Endothelial cell of umbilical vein (primary cell): ENCODE measurements at places on chromosomes 6 and 20. TPM values are rescaled to one million over a fixed set of nuclear protein-coding genes. Genes with fewer than 3 reads are reported as not detected.

Gene APOBEC2
- total RNA-seq: not detected in 2 replicates

Gene BHLHE23
- total RNA-seq: not detected in 2 replicates

Gene C2
- total RNA-seq: 0.60 TPM in 1 of 2 replicates, not detected in the other

Gene SLC26A8
- total RNA-seq: not detected in 2 replicates

Gene TTK
- total RNA-seq: 23.6 and 29.4 TPM in 2 replicates

Gene SH3BGRL2
- total RNA-seq: 10.7 and 15.2 TPM in 2 replicates

Gene PPIL6
- total RNA-seq: 0.25 and 0.33 TPM in 2 replicates

Gene CD24
- total RNA-seq: 1.2 and 2.5 TPM in 2 replicates

Gene PNPLA1
- total RNA-seq: not detected in 2 replicates

Gene IL20RA
- total RNA-seq: not detected in 2 replicates

Gene HLA-DQB1
- total RNA-seq: not detected in 2 replicates

Gene SMPDL3A
- 4.1 TPM in 2 replicates for total RNA-seq

Gene SAMD3
- not detected in 2 replicates for total RNA-seq

Gene BCAS1
- not detected in 2 replicates for total RNA-seq

Gene UFL1
- total RNA-seq: 18.3 and 19.6 TPM in 2 replicates

Gene SMLR1
- total RNA-seq: not detected in 2 replicates

Gene PLA2G7
- not detected in 2 replicates for total RNA-seq

Gene FGD2
- not detected in 2 replicates for total RNA-seq

Gene CFB
- total RNA-seq: 0.51 and 1.5 TPM in 2 replicates

Gene LGSN
- not detected in 2 replicates for total RNA-seq

Gene DEFB132
- not detected in 2 replicates for total RNA-seq

Gene SCRT2
- not detected in 2 replicates for total RNA-seq

Gene SPATS1
- not detected in 2 replicates for total RNA-seq

Gene JPH2
- not detected in 2 replicates for total RNA-seq

Gene WFDC12
- not detected in 2 replicates for total RNA-seq

Gene SLC17A4
- total RNA-seq: not detected in 2 replicates

Gene B4GALT5
- total RNA-seq: 58.5 and 70.1 TPM in 2 replicates

Gene KIF6
- not detected in 2 replicates for total RNA-seq

Gene PAX1
- not detected in 2 replicates for total RNA-seq

Gene CRYBG1
- 25.0 and 30.1 TPM in 2 replicates for total RNA-seq

Gene GPR6
- not detected in 2 replicates for total RNA-seq

Gene KHDC1
- total RNA-seq: 3.3 and 3.7 TPM in 2 replicates

Gene INSM1
- total RNA-seq: not detected in 2 replicates

Gene CLPSL1
- not detected in 2 replicates for total RNA-seq

Gene LST1
- 1.00 and 2.0 TPM in 2 replicates for total RNA-seq

Gene DUSP15
- 0.62 TPM in 1 of 2 replicates, not detected in the other for total RNA-seq

Gene SLC22A2
- not detected in 2 replicates for total RNA-seq
